Adrenal gland (tissue), 19 donors: ENCODE measurements at places on chromosomes 16 and 17. TPM values are rescaled to one million over a fixed set of nuclear protein-coding genes. Genes with fewer than 3 reads are reported as not detected.

GRCh38 chr17:73703192-73703591 lies 58.9 kb upstream of the SDK2 start:
- H3K27ac ChIP-seq = no peak overlapping the region
- H3K4me3 ChIP-seq = no peak overlapping the region
- no peaks in the 10 kb centered on the region for H3K27me3 ChIP-seq
- no peaks in the 10 kb centered on the region for H3K36me3 ChIP-seq
- no peaks in the 10 kb centered on the region for H3K4me1 ChIP-seq

Gene KCTD5
- 15.0 TPM for total RNA-seq

DNA sequence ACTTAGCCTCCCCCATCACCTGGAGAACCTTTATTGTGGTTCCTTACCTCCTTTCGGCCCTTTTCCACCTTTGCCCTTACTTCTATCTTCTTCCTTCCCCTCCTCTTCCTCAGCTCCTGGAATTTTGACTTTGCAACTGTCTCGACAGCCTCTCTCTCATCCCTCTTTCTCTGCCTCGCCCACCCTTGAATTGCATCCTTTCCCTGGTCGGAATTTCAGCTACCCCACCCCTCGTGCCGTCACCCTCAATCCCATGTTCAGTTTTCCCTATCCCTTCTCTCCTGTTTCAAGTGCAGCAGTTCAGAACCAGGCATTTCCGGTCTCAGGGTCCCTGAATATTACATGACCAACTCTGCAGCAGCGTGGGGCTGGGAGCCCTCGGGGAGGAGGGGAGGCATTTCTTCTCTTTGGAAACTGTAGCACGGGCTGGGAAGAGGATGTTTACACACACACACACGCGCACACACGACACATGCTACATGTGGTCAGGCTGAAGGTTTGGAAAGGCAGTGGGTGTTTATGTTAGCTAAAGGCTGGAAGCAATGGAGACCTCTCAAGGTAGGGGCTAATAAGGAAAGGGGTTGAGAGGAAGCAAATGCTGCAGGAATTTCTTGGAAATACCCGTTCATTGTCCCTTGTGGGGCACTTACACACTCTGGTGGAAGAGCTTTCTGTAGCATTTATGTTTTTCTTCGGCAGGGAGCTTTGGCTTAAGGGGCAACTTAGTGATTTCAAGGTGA lies 971 bp downstream of the MINK1 start:
- no peaks in the 10 kb centered on the region for H3K27me3 ChIP-seq
- DNase-seq = peak; percentile 40
- H3K36me3 ChIP-seq = no peaks in the 10 kb centered on the region
- peak overlapping the region; percentile 82 for H3K27ac ChIP-seq

Gene COG4
- total RNA-seq = 69.0 TPM

DNA sequence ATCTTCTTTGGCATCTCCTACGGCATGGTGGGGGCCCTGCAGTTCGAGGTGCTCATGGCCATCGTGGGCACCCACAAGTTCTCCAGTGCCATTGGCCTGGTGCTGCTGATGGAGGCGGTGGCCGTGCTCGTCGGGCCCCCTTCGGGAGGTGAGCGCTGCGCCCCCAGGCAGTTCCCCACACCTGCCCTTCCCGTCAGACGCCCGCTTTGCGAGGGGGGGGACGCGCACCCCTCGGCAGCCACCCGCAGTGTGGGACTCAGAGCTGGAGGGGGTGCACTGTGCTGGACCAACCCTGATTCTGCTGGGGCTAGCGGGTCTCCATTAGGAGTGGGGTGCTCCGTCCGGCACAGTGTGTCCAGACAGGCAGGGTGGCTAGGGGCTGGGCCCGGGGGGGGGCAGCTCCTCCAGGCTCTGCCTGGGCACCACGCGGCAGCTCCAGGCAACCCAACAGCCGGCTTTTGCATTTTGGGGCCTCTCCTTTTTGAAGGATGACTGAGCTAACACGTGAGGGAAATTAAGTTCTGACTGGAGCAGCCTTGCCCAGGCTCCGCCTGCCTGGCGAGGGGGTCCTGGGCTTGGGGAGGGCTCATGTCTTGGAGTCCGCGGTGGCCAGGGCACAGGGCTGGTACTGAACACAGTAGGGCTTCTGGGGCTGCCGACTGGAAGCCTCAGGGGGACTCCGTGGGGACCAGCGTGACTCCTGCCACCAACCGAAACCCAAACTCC lies 9.1 kb downstream of the SLC16A3 start:
- H3K4me1 ChIP-seq = peaks cover 65% of the 10 kb centered on the region
- no peak for DNase-seq
- no peak overlapping the region for H3K27ac ChIP-seq
- H3K27me3 ChIP-seq = no peaks in the 10 kb centered on the region
- no peak overlapping the region for H3K4me3 ChIP-seq
- H3K36me3 ChIP-seq = no peaks in the 10 kb centered on the region

GRCh38 chr16:77888871-77889270 lies 100.5 kb downstream of the VAT1L start:
- no peak overlapping the region for H3K4me3 ChIP-seq
- no peak overlapping the region for H3K27ac ChIP-seq
- no peaks in the 10 kb centered on the region for H3K27me3 ChIP-seq
- H3K4me1 ChIP-seq = no peaks in the 10 kb centered on the region

Gene ATP1B2
- 5.4 TPM for total RNA-seq

DNA sequence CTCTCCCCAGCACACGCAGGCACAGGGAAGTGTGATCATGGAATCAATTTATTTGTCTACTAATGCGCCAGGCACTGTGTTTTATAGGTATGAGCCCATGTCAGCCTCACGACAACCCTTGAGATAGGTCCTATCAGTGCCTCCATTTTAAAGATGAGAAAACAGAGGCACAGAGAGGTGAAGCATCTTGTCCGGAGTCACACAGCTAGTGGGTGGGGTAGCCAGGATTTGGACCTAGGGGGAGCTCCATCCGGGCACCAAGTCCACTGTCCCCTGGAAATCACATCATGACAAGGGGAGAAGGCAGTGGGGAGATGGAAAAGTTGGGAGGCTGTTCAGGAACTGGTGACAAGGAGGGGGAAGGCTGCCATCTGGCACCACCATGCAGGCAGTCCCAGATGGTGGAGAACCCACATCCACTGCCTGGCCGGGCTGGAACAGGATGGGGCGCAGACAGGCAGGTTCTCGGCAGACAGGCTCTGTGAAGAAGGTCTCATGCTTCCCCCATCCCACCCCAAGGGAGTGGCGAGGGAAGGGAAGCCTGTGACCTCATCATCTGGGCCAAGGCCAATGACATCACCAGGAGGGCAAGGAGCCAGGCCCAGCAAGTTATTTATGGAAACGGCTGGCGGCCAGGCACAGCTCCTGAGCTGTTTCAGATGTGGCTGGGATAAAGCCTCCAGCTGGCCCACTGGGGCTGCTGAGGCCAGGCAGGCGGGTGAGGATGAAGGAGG lies 126.0 kb upstream of the SDK2 start:
- peak overlapping the region; percentile 7 for H3K27ac ChIP-seq
- no peak overlapping the region for H3K4me3 ChIP-seq
- peaks cover 6% of the 10 kb centered on the region for H3K4me1 ChIP-seq
- H3K36me3 ChIP-seq = no peaks in the 10 kb centered on the region
- no peaks in the 10 kb centered on the region for H3K27me3 ChIP-seq

Gene KRTAP4-3
- total RNA-seq = not detected

DNA sequence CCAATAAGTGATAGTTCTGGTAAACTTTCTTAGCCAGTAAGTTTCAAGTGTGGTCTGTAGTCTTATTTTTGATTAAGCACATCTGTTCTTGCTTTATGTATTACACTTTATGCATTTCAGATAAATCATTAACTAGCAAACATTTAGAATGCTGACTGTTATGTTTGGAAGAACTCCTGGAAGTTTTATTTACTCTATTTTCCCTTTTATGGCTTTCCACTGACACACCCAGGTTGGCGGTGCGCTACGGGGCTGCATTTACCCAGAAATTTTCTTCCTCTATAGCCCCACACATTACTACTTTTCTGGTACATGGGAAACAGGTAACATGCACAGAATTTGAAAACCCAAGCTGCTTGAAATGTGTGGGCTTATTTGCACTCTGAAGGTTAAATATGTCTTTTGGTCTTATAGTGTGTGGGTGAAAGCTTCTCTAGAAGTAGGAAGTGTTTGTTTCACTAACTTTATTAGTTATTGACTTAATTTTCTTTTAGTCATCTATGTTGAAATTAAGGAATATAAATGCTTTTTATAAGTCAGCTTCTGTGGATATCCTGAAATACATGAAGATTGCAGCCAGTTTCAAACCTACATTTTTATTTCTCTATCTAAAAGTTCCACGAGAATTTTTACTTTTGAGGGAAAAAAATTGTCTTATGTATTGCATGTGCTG lies 203.7 kb downstream of the PHKB start:
- H3K36me3 ChIP-seq = peaks cover 18% of the 10 kb centered on the region
- DNase-seq = no peak
- H3K27me3 ChIP-seq = no peaks in the 10 kb centered on the region
- no peaks in the 10 kb centered on the region for H3K4me1 ChIP-seq
- no peak overlapping the region for H3K27ac ChIP-seq

DNA sequence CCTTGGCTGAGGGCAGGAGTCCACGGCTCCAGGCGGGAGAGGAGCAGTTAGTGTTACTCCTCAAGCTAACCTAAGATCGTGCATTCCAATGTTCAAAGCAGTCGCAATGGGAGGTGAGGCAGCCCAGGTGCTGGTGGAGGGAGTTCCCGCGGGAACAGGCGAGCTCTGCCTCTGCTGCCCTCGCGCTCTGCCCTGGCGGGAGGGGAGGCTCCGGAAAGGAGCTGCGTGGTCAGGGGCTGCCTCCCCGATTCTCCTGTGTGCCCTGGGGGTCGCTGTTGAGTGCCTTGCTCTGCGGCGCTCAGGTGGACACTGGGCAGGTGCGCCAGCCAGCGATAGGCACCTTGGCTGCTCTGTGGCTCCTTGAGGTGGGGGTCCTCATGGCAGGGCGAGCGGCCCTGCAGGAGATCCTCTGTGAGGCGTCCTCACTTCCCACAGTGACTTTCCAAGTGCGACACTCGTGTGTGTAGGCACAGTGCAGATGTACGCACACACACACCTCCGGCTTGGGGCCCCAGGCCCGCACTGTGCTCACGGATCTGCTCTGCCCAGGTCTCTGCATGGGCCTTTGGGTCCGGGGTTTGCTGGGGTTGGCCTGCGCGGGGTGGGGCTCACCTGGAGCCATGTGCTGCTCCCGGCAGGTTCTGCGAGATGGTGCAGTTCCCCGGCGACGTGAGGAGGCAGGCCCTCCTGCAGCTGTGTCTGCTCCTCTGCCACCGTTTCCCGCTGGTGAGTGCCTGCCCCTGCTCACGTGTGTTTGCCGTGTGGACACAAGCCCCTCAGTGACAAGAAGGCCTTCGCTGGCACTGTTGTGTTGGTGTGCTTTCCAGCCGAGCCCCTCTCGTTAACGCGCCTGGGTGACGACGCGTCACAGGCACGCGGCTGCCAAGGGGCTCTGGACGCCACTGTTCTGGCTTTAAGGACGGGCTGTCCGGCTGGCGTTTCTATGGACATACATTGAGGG lies 97.9 kb upstream of the ZNF750 start:
- H3K27me3 ChIP-seq = no peaks in the 10 kb centered on the region
- H3K4me3 ChIP-seq = no peak overlapping the region
- H3K36me3 ChIP-seq = peaks cover 32% of the 10 kb centered on the region
- no peaks in the 10 kb centered on the region for H3K4me1 ChIP-seq

DNA sequence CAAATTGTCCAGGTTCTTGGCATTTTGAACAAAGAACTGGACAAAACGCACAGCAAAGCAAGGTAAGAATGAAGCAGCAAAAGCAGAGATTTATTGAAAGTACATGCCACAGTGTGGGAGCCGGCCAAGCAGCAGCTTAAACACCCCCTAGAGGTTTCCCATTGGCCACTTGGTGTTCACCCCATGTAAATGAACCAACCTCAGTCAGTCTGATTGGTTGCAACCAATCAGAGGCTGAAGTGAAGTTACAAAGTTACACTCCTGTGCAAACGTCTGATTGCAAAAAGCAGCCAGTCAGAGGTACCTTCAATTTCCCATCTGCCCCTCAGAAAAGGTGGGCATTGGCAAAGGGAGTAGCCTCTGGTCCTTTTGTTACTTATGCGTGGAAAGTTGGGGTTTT lies 8.8 kb upstream of the ZNF263 start:
- H3K4me1 ChIP-seq = no peaks in the 10 kb centered on the region
- H3K27ac ChIP-seq = no peak overlapping the region
- no peak for DNase-seq

Gene MLKL
- total RNA-seq = 11.0 TPM

DNA sequence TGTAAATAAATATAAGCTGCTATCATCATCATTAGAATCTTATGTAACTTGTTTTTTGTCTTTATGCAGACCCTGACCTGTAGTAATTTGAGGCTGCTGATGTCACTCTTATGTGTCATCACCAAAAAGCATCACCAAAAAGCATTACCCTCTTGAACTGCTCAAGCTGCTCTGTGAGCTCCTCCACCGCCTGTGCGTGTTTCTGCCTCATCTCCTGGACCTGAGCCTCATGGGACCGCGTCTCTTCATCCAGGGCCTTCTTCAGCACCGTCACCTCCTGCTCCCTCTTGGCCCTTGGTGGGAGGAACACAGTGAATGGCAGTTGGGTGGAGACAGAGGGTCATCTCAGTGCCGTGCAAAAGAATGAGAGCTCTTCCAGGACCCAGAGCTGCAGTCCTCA lies 82.4 kb downstream of the NDE1 start:
- no peaks in the 10 kb centered on the region for H3K36me3 ChIP-seq
- no peak overlapping the region for H3K4me3 ChIP-seq
- H3K27ac ChIP-seq = no peak overlapping the region
- no peak for DNase-seq
- H3K27me3 ChIP-seq = no peaks in the 10 kb centered on the region

DNA sequence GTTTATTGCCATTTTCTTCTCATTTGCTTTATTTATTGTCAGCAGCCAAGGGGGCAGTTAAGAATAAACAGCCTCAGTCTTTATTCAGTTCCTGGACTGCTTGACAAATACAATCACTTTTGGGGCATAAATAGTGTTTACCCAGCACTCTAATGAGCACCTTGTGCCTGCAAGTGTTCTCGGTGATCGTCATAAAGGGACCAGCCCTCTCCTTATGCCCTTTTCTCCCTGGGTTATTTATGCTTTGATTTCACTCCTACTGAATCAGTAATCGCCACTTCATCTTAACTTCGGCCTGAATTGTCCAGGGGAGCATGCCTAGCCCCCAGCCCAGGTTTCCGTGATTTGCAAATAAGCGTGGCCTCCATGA lies 55.7 kb upstream of the CACNG5 start:
- H3K36me3 ChIP-seq = no peaks in the 10 kb centered on the region
- H3K27ac ChIP-seq = no peak overlapping the region
- no peaks in the 10 kb centered on the region for H3K4me1 ChIP-seq
- DNase-seq = no peak

DNA sequence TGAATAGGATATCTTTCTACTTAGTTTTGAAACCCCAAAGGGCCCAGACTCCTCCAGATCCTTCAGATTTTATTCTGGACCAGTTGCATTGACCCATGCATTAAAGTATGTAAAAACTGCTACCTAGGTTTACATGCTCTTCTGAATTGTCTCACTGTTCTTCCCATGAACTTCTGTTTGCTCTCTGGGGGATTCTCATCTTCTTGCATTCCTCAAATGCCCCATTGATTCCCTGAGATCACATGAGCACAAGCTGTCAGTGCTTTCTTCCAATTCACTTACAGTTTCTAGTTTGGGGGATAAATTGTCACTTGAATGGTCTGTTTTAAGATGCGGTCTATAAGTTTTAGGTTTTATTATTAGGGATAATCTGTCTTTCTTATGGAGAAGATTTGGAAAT lies 188.9 kb upstream of the KIF2B start:
- no peaks in the 10 kb centered on the region for H3K27me3 ChIP-seq
- H3K36me3 ChIP-seq = no peaks in the 10 kb centered on the region
- no peak for DNase-seq
